ENCODE measurements at places on chromosomes 1 and 21. TPM values are rescaled to one million over a fixed set of nuclear protein-coding genes. Genes with fewer than 3 reads are reported as not detected.

DNA sequence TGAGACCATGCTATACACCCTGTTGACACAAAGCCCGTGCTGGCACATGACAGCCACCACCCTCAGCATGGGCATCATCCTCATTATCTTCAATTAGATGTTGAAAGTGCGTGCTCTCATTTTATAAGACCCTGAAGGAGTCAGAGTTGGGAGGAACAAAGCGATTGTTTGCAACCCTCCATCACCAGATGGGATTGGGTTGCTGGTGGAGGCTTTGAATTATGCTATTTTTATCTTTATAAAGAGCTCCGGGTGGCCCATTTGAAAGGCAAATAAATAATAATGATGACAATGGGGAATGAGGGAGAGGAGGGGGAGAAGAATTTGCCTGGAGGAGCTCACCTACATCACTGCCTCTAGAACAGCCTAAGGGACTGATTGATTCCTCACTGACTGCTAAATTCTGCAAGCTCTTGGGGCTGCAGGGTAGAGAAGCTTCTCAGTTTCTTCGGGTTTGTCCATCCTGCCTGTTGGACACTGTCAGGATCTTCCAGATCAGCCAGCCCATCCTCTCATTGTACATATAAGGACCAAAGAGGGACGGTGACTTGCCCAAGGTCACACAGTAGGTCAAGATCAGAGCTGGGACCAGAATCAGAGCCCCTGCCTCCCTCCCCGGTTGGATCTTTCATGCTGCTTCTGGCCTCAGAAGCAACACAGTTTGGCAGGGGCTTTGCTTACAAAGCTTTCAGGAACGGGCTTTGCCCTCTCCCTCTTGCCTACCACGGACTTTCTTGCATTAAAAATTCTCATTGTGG is 130.9 kb upstream of the ZBTB40 start:
- DNase-seq: no peak

- no peak for DNase-seq
These were observed 276.4 kb downstream of the SPATA17 start for GRCh38 chr1:217907504-217907903.

DNA sequence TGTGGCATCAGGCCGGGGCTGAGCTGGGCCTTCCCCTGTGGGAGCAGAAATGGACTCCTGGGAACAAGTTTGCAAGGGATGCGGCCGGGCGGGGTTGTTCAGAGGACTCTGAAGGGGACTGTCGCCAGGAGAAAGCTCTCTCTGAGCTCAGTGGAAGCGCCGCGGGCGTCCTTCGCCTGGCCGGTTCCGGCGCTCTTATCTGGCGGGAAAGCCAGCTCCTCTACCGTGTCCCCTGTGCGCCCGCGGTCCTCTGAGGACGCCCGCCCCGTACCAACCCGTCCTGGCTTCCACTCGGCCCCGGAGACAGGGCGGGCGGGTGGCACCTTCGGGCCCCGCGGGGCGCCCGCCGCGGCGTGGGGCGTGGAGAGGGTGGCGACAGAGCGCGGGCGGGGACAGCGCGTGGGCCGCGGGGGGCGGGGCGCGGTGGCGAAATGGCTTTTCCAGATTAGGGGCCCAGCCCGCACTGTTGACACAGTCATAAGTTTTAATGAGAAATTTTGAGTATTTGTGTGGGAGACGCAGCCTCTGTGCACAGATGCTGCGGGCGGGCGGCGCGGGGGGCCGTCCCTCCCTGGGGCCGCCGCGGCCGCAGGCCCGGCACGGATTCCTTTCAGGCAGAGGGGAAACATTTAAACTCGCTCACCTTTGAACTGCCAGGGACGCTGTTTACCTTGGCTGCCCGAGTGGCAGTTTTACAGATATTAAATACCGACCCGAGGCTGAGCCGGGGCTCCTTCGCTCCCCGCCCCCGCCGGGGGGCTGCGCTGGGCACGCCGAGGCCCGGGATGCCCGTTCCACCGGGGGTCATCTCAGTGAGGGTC is 70.2 kb downstream of the FOXD2 start:
- peak; percentile 55 for DNase-seq

DNA sequence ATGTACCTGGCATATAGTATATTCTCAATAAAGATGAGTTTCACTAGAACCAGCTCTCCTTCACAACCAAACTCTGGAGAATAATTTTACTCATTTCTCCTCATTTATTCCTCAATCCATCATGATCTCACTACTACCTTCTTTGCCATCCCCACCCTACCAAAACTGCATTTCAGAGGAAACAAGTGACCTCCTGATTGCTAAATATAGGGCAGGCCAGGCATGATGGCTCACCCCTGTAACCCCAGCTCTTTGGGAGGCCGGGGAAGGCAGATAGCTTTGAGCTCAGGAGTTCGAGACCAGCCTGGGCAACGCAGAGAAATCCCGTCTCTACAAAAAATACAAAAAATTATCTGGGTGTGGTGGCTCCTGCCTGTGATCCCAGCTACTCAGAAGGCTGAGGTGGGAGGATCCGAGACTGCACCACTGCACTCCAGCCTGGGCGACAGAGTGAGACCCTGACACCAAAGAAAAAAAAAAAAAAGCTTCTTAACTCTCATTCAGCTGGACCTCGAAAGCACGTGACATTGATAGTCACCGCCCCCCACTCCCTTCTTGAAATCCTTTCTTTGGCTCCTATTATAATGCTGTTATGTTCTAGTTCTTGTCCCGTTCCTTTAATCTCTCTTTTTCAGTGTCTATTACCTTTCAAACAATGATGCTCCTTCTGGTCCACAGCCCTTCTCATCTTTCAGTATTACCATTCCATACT is 2.1 kb downstream of the TESK2 start:
- DNase-seq: no peak

NPR1 gene
- 0.07 TPM for total RNA-seq

GJA4 gene
- total RNA-seq: not detected

All from activated CD4-positive, alpha-beta memory T cell treated with anti-CD3 and anti-CD28 coated beads for 36 hours (primary cell).